A172 (cell line): ENCODE measurements at places on chromosomes 3 and 15. TPM values are rescaled to one million over a fixed set of nuclear protein-coding genes. Genes with fewer than 3 reads are reported as not detected.

The FBXL2 gene
- total RNA-seq, result 30.4 and 33.1 TPM in 2 replicates

The CDHR4 gene
- total RNA-seq, result not detected in 2 replicates

The FBXO40 gene
- total RNA-seq, result 0.09 TPM in 1 of 2 replicates, not detected in the other

DNA sequence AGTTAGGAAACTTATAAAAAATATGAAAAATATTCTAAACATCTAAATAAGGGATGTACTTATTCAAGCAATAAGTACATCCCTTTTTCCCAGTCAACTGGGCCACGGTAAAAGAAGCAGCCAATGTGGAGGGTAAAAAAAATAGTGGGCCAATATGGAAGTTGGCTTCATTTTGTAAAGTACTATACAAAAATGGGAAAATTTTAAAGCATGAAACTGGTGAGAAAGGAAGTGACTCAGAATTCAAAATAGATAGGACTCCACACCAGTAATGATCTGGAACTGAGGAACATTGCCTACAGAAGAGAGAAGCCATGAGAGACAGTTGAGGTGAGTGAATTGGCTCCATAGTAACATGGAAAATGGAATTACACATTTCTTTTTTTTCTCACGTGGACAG is 108.9 kb downstream of the FNDC3B start:
- DNase-seq, result peak; percentile 56

DNA sequence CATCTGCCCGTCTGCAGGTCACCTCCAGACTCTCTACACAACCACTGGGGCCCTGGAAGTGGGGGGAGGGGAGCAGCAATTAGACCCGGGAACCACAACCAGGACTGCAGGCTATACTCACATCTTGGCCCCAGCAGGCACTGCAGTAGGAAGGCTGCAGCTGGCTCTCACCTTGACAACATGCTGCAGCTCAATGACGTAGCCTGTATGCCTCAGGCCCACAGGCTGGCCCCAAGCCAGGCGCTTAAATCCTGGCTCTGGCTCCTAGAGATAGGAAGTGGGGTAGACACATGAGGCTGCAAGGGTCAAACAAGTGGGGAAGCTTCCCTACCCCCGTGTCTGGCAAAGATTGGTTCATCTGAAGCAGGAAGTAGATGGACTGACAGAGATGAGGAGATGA is 4.6 kb upstream of the QRICH1 start:
- DNase-seq, result no peak

DNA sequence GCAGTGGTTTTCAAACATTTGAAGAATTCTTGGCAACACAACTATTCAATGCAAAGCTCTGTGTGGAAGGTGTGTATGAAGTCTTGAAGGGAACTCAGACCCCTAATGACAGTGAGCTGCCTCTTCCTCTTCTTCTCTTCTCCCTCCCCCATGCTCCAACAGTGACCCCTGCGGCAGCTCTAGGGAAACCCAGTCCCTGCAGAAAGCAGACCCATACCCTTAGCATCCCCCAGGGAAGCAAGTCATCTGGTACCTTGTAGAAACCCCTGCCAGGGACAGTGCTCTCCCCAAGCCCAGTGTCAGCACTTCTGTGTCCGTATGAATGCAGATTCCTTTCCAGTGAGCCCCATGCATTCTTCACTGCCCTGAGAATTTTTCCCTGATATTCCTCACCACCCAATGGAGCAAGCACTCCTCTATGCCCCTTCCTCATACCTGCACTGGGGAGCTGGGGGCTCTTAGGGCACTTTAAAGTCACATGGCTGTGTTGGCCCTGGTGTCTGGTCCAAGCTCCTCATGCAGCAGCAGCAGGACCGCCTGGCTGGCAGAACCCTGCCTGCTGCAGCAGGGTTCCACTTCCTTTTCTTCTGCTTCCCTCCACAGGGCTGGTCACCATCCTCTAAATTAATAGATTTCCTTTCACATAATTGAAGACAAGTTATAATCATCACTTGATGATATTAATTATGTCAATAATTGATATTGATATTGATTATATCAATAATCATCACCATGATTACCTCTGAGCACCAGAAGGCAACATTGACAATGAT is 442.5 kb downstream of the EPHB1 start:
- DNase-seq, result no peak

DNA sequence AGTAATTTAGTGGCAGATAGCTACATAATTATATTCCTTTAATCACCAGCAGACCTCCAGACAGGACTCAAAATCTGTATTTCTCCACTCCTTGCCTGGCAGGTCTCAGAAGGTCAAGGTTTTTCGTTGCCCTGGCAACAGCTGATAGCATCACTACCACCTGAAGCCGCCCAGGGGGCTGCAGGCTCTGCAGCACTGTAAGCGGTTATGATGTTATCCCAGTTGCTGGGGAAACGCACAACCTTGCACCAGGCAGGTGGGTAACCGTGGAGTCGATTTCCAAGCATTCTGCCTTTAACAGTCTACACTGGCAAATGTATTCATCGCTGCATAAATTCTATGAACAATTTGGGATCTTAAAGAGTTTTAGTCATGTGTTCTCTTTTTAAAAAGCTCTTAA is 756.3 kb downstream of the NTRK3 start:
- no peak for DNase-seq

GRCh38 chr15:80953953-80954778 is 35.5 kb downstream of the MESD start:
- no peak for DNase-seq

GRCh38 chr3:157669416-157669815 is 166.2 kb upstream of the VEPH1 start:
- no peak for DNase-seq

DNA sequence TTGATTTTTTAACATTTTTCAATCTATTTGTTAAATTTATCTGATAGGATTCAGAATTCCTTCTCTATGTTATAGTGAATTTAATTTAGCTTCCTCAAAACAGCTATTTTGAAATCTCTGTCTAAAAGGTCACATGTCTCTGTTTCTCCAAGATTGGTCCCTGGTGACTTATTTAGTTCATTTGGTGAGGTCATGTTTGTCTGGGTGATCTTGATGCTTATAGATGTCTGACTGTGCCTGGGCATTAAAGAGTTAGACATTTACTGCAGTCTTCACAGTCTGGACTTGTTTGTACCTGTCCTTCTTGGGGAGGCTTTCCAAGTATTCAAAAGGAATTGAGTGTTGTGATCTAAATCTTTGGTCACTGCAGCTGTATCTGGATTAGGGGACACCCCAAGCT is 169.5 kb upstream of the C2CD4B start:
- DNase-seq, result no peak
